ENCODE measurements at places on chromosomes 5 and 9.

- DNase-seq: no peak
Measured at GRCh38 chr9:80028501-80028900, 456.7 kb downstream of the TLE4 start.

DNA sequence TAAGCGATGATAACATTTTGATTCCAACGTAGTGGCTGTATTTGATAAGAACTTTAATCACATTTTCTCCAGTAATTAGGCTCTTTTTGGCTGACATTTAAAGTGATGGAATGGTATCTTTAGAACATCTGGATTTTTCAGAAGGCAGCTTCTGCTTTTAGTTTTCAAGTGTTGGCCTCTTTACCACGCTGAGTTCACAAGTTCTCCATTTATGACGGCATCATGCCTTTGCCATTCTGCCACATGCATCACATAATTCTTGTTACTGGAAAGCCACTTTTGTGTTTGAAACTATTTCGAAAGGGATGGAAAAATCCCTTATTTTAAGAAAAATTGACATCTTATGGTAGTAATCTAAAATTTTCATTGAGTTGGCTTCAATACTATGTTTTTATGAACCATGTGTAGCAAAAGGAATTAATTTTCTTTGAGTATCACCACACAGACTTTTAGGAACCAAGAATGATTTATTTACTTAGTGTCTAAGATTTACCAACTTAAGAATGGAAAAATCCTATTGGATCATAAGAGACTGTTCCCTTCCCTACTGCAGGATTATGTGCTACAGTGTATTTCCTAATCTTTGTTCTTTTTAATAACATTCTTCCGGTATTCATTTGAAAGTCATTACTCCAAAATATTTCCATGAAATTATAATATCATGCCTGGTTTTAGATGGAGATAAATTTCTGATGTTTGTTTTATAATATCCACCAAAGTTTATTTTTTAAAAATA, 344.2 kb downstream of the ADGRV1 start:
- no peak for DNase-seq

- DNase-seq: no peak
Measured at GRCh38 chr9:6921315-6921714, 163.5 kb downstream of the KDM4C start.

GRCh38 chr5:98791898-98792580, 18.6 kb downstream of the RGMB start:
- DNase-seq: no peak

GRCh38 chr5:172374783-172375182, 79.5 kb downstream of the SH3PXD2B start:
- no peak for DNase-seq

- DNase-seq: no peak
Measured at GRCh38 chr5:58046371-58046770, 413.5 kb downstream of the PLK2 start.

Measured in PC-3 (cell line).